Calu3 (cell line): ENCODE measurements at places on chromosomes 12 and 14. TPM values are rescaled to one million over a fixed set of nuclear protein-coding genes. Genes with fewer than 3 reads are reported as not detected.

DNA sequence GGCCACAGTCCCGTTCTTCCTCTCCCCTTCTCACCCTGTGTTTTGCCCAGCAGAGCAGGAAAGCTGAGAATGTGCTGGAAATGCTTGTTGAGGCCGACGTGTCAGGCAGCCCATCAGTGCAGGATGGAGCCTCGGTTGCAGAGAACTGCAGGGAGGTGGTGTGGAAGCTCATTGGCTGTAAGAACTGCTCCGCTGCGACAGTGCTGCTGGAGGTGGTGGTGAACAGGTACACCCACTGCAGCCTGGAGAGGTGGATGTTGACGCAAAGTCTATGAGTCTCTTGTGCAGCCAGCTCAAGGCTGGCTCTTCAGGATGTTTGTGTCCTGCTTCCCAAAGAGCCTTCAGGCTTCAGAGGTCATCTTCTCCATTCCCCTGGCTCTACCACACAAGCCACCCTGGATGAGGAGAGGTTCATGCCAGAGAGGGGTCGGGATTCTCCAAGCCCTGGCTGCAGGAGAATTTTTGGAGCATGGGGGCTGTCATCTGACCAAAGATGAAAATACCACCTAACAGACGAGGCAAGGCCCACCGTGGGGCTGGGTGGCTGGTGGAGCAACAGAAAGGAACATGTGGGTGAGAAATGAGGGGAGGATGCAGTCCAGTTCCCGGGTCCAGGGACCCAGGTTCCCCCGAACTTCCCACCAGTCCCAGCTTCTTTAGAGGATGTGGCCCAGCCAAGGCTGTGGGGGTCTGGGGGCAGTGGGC, 174.1 kb upstream of the PRMT8 start:
- no peak for DNase-seq

GRCh38 chr14:22448035-22448904, 140.8 kb downstream of the DAD1 start:
- no peak for DNase-seq

- peak; percentile 51 for DNase-seq
Observed at GRCh38 chr14:75279153-75279762, 630 bp downstream of the FOS start.

DNA sequence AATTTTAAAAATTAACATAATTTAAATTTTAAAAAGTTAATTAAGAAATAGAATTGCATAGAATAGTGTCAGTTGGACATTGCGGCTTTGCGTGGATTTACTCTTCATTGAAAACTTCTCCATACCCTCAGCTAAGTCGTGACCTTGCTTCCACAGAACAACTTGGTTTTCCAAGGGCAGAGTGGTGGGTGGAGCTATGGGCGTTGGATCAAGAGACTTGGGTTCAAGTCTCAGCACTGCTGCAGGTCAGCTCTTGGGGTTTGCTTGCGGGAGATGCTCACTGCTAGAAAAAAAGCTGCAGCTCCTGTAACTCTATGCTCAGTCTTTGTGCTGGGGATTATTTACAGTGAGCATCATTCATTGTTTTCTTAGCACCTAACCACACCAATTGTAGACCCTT, 133.7 kb downstream of the PRIMA1 start:
- no peak for DNase-seq

Gene SPX
- total RNA-seq: 0.20 TPM in 1 of 2 replicates, not detected in the other

Gene EIF4B
- total RNA-seq: 242 and 272 TPM in 2 replicates

Gene FAM181A
- not detected in 2 replicates for total RNA-seq
